ENCODE measurements at places on chromosomes 1 and 21.

GRCh38 chr1:20949871-20950590 lies 162.9 kb upstream of the HP1BP3 start:
- no peak for ATAC-seq

GRCh38 chr1:239811211-239811885 lies 280.3 kb upstream of the FMN2 start:
- no peak for ATAC-seq

- peak; percentile 18 for ATAC-seq
These were observed 972 bp downstream of the PGBD2 start for GRCh38 chr1:248906753-248907661.

DNA sequence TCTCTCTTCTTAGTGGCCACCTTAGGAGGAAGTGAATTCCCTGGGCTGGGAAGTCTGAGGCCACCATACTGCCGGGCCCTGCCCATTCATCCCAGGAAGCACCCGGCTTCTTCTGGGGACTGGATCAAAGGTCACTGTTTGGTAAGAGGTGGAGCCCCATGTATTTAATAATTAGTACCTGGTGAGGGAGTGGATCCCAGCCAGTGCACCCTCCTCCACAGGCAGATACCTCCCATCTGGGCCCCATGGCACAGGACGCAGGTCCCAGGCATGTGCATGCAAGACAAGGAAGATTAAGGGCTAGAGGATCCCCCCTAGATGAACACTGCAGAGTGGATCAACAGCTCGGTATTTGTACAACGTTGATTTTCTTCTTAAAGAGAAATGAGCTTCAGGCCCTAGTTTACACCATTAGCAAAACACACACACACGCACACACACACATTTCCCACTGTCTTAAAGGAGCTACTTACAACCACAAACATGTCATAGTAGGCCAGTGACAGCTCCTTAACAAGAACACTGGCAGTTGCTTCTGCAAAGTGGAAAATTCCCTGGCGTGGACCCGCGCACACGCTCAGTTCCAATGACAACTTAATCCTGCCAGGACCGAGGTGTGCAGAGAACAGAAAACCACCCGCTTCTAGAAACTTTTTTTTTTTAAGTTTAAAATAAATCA lies 90.7 kb downstream of the MRPL37 start:
- no peak for ATAC-seq

GRCh38 chr1:161216945-161217712 lies 2.0 kb downstream of the FCER1G start:
- peak; percentile 71 for ATAC-seq

DNA sequence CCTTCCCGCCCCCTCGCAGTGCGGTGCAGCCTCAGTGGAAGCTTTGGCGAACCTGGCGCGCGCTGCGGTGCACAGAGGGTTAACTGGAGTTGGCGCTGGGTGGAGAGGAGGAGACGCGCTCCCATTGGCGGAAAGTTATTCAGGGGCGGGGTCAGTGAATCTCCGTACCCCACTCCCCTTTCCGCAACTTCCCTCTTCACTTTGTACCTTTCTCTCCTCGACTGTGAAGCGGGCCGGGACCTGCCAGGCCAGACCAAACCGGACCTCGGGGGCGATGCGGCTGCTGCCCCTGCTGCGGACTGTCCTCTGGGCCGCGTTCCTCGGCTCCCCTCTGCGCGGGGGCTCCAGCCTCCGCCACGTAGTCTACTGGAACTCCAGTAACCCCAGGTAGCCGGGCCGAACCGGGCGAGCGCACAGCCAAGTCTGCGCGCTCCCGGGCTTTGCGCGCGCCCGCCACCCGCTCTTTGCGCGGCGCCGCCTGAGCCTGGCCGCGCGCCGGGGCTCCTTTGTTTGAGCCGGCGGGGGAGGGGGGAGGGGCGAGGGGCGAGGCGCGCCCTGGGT lies at the start of gene EFNA4:
EFNA4 (plus strand) TSS at position 191 of the 561 bp plus-strand sequence; CDS start at position 275, 84 bp downstream.
- ATAC-seq = peak; percentile 90

DNA sequence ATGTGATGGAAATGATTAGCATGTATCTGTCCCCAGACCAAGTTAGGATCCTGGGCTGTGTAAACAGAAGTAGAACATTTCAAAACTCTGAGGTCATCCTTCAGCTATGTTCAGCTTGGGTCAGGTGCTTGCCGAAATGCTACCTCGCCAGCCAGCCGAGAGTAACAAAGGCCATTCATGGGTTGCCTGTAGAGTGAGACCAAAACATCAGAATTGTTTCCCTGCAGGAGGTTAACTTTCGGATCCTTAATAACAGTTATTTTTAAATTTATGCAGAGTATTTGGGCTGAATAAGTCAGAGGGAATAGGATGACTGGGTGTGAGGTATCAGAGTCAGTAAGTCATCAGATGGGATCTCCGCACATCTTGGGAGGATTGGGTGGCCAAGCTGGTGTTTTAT lies 35.6 kb downstream of the SMYD2 start:
- peak; percentile 78 for ATAC-seq

DNA sequence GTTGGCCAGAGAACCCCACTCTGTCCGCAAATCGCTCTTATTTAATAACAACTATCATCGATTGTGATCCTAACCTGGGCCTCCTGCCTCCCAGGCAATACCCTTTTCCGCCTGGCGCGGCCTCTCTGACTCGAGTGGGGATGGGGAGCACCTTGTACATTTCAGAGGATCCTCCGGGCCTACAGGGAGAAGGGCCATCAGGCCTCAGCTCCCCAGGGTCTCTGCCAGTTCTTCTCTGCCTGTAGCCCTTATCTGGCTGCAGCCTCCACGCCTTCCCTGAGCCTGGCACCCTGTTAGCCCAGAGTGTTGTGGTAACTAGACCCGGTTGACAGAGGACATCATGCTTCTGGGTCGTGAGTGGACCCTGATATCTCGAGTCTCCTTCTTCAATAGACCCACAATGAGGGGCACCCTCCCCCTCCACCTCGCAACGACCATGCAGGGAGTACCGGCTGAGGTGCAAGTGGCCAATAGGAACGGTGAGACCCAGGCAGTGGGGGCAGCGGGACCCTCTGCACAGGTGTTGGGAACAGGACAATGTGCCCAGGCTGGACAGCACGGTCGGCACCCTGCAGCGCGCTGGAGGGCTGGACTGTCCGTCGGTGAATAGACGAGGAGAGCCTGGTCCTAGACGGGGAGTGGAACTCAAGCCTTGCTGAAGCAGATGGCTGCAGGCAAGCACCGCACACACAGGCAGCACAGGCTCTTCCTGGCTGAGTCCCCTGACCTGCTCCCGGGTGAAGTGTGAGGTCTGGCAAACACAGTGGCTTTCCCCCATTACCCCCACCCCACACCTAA lies 7.1 kb upstream of the CRYBG2 start:
- no peak for ATAC-seq

DNA sequence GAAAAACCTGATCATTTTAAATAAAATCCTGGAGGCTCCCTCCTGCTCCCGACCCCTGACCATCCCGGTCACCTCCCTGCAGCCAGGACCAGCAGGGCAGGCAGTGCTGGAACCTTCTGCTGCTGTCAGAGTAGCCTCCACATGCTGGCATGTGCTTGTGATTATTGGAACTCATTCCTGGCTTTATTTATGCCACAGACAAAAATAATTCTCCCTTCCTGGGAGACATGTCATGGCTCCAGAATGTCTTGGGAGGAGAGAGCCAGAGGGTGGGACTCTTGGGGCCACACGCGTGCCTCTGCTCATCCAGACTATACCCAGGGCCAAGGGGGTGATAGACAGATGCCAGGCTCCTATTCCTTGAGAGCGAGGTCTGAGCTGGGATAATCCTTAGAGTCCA lies 183.6 kb upstream of the RAB4A start:
- ATAC-seq = peak; percentile 64

DNA sequence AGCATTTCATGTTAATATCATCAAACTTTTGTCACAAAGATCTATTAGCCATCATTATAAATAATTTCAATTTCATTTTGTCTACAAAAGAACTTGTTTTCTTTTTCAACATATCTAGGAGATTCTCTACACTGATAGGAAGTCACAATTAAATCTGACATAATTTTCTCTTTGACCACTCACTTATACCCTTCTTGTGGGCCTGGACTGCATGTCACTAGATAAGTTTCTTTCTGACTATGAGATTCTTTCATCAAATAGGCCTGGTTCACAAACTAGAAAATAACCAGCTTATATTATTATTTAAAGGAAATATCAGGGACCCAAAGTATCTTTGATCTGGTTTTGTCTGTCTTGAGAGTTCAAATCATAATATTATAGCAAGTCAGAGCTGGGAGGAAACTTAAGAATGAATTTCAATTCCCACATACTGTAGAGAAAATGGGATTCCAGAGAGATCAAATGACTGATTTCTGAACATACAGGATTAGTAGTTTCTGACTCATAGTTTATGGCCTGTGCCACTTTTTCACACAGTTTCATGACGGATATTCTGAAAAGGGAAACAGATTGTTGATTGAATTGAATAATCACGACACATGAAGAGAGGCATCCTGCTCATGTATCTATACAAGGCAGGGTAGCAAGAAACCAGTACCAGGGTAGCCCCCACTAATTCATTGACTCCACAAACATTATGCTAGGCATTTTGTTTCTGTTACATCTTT lies 355.8 kb downstream of the GPATCH2 start:
- ATAC-seq = peak; percentile 74

DNA sequence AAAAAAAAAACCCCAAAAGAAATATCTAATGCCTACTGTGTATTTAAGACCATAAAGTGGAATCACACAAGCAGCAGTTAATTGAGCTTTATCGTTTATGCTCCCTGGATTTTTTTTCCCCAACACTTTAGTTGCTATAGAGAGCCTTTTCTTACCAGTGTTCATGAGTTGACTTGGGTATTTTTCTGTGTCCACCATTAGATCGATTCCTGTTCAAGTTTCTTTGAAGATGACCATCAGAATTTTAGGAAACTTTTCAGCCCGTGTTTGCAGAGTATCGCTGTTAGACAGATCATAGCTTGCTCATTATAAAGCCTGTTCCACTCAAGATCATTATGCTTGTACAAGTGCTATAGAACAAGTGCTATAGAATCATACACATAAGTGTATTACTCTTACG lies 1.5 kb downstream of the RALGPS2 start:
- peak; percentile 9 for ATAC-seq

- no peak for ATAC-seq
These were observed 228.4 kb downstream of the ATG4C start for GRCh38 chr1:63012339-63012738.
